ENCODE measurements at places on chromosomes 1 and 21. TPM values are rescaled to one million over a fixed set of nuclear protein-coding genes. Genes with fewer than 3 reads are reported as not detected.

KRTAP19-1 gene
- not detected for total RNA-seq

CD1B gene
- total RNA-seq: not detected

ARL8A gene
- 16.8 TPM for total RNA-seq

C1orf185 gene
- not detected for total RNA-seq

PATJ gene
- 6.0 TPM for total RNA-seq

APH1A gene
- total RNA-seq: 128 TPM

GJA8 gene
- total RNA-seq: not detected

CR2 gene
- total RNA-seq: not detected

BARHL2 gene
- not detected for total RNA-seq

SPRR2A gene
- total RNA-seq: not detected

TMEM183A gene
- 70.0 TPM for total RNA-seq

RPTN gene
- not detected for total RNA-seq

All from lung microvascular endothelial cell (primary cell).